ENCODE measurements at places on chromosomes 1 and 21.

GRCh38 chr1:33341190-33341589, 20.3 kb upstream of the A3GALT2 start:
- no peak for DNase-seq

DNA sequence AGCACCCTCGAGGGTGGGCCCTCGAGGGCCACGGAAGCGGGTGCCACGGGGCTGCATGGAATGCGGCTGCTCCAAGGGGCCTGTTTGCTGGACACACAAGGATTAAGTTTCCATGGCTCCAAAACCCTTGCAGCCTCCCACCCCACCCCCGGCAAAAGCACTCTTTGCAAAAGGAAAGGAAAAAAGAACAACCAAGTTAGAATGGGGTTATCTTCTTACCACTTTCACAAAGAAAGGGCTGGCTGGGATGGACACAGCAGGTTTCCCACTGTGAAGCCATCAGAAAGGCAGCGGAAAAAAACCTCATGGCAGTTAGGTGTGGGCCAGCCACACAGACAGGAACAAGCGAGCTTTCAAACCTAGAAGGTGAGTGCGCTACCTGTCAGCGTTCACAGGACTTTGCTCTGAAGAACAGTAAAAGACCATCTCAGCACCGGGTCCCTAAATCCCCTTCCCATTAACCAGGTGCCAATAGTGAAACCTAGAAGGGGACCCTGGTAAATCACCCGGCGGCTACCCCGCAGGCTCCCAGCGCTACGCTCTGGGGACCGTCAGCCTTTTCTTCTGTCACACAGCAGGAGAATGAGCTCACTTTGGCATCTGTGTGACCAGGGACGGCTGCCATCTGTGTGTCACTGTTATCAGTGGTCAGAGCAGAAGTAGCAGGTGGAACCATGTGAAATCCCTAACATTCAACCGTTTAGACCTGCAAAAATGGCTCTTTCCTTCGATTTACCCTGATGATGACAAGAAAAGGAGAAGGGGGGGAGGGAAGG, 93.0 kb downstream of the SIM2 start:
- DNase-seq = no peak

DNA sequence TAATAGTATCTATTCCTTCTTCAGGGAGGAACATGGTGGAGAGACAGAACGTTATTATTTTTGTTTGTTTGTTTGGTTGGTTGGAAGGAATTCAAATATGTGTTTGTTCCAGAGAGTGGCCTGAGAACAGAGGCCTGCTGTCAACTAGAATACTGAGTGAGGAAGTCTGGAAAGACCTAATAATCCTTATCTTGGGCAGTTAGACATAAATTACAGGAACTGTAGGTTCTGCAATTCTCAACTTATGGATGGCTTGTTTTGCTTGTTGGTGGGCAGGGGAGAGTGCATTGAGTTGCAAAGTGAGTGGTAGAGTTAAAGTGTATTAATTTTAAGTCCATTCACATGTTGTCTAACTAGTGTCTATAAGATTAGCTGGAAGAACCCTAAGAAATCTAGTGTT, 197.6 kb downstream of the BACH1 start:
- DNase-seq = no peak

DNA sequence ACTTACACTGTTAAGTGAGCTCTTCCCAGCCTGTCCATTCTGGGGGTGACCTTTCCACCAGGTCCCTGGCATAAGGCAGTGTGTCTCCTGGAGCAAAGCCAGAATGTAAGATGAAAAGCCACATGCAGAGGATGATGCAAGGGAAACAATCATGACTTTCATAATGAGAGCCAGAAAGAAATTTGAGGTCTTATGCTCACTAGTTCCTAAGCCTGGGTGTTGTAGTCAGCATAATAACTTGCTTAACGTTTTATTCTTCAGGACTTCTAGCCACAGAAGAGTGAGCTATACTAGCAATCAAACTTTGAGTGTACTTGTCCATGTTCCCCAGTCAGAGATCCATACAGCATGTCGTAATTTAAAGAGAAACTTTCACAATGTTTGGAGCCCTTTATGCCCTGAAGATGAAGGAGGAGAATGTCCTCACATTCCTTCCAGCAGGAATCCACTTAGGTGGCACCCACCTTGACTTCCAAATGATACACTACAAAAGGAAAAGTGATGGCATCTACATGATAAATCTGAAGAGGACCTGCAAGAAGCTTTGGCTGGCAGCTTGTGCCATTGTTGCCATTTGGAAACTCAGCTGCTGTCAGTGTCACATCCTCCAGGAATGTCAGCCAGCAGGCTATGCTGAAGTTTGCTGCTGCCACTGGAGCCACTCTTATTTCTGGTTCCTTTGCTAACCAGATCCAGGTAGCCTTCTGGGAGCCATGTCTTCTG, 60.5 kb upstream of the FOXD3 start:
- DNase-seq = no peak

DNA sequence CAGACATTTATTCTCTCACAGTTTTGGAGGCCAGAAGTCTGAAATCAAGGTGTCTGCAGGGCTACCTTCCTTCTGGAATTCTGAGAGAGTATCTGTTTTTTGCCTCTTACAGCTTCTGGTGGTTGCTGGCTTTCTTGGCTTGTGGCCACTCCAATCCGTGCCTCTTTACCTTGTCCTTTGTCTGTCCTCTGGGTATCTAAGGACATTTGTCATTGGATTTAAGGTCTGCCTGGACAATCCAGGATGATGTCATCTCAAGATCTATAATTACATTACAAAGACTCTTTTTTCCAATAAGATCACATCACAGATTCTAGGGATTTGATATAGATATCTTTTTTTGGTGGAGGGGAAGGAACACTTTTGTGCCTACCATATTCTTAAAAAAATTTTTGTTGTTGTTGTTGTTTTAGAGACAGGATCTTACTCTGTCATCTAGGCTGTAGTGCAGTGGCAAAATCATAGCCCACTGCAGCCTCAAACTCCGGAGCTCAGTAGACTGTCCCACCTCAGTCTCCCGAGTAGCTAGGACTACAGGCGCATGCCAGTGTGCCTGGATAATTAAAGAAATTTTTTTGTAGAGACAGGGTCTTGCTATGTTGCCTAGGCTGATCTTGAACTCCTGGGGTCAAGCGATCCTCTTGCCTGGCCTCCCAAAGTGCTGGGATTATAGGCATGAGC, 61.9 kb downstream of the XPR1 start:
- no peak for DNase-seq

GRCh38 chr1:65388908-65389695, 31.4 kb upstream of the LEPR start:
- DNase-seq = no peak

DNA sequence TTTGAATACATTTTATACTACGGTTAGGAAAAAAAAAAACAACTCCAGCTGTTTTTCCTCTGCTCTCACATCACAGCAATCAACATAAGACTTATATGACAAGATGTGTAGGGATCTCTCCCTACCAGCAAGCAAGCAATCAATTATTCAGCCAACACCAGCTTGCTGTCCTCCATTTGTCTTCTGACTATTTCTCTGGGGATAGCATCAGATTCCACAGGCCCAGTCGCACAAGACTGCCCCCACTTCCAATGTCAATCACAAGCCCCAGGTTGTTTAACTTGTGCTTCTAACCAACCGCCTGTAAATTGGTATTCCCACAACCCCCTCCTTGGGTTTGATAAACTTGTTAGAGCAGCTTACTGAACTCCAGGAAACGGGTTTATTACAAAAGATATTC, 873.1 kb upstream of the TMPRSS15 start:
- no peak for DNase-seq

- DNase-seq = no peak
These were observed 19.8 kb downstream of the MIIP start for GRCh38 chr1:12039164-12039525.

DNA sequence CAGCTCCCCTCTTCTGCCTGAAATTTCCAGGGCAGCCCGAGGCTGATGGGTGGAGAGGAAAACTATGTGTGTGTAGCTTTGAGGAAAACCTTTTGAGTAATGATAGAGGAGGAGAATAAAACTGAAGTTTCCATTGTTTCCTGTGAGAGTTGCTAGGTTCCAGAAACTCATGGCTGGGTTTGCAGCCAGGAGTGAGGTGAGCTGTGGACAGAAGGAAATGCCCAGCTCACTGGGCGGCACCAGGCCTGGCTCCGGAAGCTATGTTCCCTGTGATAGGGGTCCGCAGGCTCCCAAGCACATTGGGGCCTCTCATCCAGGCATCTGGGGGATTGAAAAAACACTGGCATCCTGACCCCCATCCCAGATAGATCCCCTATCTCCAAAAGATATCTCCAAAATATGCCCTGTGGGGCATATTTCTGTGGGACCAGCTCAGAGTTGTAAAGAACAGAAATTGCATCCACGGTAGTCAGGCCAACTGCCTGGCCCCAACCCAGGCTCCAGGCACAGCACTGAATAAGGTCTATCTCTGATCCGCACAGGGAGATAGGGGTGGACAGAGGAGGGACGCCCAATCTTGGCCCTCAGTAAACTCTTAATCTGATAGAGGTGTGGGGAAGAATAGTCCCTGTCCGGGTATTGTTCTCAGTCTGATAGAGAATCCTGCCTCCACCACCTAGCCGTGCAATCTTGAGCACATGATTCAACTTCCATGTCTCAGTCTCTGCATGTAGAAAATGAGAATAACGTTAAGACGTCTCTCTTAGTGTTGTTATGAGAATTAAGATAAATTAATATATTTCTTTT, 1.8 kb upstream of the HSPG2 start:
- DNase-seq = no peak

- no peak for DNase-seq
These were observed 135.7 kb downstream of the CNIH3 start for GRCh38 chr1:224751624-224752311.

DNA sequence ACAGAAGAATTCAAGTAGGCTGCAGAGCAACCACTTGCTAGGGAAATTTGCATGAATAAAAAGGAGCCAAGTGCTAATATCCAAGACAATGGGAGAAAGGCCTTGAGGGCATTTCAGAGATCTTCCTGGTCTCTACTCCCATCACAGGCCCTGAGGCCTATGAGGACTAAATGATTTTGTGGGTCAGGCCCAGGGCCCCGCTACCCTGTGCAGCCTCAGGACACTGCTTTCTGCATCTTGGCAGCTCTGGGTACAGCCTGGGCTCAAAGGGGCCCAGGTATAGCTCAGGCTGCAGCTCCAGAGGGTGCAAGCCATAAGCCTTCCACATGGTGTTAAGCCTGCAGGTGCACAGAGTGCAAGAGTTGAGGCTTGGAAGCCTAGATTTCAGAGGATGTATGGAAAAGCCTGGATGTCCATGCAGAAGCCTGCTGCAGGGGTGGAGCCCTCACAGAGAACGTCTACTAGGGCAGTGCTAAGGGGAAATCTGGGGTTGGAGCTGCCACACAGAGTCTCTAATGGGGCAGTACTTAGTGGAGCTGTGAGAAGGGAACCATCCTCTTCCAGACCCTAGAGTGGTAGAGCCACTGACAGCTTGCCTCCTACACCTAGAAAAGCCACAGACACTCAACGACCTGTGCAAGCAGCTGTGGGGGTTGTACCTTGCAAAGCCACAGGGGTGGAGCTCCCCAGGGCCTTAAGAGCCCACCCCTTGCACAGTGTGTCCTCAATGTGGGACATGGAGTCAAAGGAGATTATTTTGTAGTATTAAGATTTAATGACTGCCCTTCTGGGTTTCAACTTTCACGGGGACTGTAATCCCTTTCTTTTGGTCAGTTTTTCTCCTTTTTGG, 13.7 kb upstream of the ACTRT2 start:
- no peak for DNase-seq

- no peak for DNase-seq
These were observed 4.8 kb upstream of the CAMSAP2 start for GRCh38 chr1:200733907-200734306.

DNA sequence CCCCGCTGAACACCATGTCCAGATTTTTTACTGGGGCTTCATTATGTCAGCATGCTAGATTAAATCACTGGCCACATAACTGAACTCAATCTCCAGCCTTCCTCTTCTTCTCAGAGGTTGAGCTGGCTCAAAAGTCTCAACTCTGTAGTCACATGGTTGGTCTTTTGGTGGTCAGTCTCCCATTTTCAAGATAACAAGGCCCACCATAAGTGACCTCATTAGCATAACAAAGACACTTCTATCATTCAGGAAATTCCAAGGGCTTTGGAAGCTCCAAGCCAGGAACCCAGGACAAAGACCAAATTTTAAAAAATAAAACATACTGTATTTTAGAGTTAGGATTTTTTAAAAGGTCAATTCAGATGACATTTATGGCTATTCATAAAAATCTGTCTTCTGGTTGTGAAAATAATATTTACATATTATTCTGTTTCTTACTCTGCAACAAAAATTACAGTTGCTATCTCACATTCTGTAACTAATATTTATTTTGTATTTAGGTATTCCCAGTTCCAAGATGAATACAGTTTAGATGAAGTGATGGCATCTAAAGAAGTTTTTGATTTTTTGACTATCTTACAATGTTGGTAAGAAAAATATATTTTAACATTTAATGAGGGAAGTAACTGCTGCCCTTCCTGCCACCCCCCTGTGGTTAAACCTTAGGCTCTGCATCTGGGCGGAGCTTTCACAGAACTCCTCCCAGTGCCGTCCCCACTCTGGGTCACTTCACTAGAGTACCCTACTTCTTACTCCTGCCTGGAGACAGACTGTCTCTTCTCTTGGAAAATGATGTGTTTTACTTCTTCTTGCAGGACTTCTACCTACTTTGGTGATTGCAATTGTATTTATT, 49.3 kb downstream of the SCP2 start:
- no peak for DNase-seq

DNA sequence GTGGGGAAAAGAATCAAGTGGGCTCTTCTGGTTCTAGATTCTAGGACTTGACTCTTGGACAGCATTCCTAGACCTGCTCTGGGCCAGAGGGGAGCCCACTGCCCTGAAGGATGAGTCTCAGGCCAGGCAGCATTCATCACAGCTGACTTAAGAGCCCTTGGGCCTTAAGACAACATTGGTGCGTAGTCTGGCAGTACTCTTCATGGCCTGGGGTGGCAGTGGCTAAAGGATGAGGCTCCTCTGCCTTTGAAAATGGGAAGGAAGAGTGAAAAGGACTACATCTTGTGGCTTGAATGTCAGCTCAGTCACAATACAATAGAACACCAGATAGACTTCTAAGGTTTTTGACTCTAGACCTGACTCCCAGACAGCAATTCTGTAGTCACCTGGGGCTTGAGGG, 1415.1 kb upstream of the PRMT6 start:
- no peak for DNase-seq

- DNase-seq = peak; percentile 11
These were observed 108.9 kb downstream of the LBR start for GRCh38 chr1:225318706-225319575.

DNA sequence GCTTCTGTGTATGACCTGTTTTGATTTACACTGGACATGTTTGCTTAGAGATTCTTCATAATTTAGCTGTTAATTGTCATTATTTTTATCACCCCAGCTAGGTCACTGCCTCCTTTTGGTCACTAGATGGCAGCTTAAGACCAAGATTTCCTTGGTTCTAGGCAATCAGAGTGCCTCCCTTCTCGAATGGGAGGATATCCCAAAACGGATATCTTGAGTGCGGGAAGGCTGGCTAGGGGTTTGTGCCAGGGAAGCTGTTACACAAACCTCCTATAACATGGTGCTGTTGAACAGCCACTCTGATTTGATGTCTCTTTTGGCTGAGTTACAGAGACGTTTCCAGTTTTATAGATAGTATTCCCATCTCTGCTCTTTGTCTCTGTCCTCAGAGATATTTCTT, 283.5 kb downstream of the S1PR1 start:
- peak; percentile 18 for DNase-seq
